ENCODE measurements at places on chromosomes 12 and 14.

GRCh38 chr12:106753526-106753925 is 21.0 kb upstream of the RIC8B start:
- no peak for DNase-seq

GRCh38 chr12:119296535-119296934 is 38.0 kb upstream of the CCDC60 start:
- no peak for DNase-seq

- no peak for DNase-seq
These were observed 414.4 kb downstream of the FUT8 start for GRCh38 chr14:65826946-65827345.

DNA sequence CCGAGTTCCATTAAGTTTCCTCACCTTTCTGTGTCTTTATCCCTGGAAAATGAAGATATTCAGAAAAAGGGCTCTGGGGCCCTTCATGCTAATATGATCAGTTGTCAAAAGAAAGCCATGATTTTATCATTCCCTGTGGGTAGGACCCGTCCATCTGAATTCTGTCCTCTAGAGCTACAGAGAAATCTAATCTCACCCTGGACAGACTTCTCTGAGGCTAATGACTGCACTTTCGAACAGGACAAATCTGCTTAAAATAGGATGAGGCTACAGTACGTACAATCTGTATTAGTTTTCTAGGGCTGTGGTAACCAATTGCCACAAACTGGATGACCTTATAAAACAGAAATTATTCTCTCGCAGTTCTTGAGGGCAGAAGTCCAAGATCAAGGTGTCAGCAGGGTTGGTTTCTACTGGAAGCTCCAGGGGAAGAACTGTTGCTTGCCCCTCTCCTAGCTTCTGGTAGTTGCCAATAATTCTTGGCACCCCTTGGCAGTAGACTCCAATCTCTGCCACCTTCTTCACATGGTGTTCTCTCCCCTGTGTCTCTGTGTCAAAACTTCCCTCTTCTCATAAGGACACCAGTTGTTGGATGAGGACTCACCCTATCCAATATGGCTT is 1.3 kb downstream of the AK7 start:
- no peak for DNase-seq

GRCh38 chr12:26198742-26199141 is 3.4 kb downstream of the SSPN start:
- DNase-seq = no peak

DNA sequence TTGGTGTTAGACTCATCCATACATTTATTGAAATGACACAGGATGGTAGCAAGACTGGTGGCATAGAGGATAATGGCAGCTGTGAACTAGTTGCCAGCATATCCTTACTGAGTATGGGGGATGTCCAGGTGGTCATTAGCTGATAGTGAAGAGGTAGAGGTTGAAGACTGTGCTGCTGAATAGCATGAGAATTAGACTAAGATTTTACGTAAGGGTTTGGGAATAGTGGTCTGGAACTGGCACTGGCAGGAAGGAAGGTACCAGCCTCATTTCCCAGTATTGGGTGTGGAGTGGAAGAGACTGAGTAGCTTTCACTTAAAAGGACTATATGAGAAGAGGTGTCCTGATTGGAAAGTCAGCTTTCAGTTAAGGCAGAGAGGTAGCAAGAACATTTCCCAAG is 6.5 kb downstream of the ERC1 start:
- DNase-seq = no peak

Measured in cortex of kidney (tissue), 1 donor.